ENCODE measurements at places on chromosomes 6 and 20.

DNA sequence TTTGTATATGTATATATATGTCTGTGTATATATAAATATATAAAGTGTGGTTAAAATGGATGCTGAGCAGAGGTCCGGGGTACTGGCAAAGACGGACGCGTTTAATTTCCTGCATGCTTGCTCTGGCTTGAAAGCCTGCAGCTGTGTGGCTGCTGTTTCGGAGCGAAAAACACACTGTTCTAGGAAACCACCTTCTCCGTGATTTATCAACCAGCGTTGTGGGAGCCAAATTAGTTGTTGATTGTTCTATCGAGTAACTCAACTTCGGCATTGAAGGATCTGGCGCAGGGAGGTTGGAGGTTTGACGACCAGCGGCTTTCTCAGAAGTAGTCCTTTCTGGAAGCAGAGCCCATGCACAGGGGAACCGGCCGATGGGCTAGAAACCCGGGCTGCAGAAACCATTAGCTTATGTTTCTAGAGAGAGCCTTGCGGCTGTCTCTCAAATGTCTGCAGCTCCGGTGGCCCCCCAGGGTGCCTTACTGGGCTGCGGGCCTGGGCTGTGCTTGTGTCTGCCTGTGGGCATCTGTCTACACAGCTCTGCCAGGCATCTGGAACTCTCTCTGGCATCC, 81.8 kb downstream of the EDN3 start:
- no peak for DNase-seq

GRCh38 chr6:8100159-8100854, 2.0 kb downstream of the EEF1E1 start:
- DNase-seq, result no peak

DNA sequence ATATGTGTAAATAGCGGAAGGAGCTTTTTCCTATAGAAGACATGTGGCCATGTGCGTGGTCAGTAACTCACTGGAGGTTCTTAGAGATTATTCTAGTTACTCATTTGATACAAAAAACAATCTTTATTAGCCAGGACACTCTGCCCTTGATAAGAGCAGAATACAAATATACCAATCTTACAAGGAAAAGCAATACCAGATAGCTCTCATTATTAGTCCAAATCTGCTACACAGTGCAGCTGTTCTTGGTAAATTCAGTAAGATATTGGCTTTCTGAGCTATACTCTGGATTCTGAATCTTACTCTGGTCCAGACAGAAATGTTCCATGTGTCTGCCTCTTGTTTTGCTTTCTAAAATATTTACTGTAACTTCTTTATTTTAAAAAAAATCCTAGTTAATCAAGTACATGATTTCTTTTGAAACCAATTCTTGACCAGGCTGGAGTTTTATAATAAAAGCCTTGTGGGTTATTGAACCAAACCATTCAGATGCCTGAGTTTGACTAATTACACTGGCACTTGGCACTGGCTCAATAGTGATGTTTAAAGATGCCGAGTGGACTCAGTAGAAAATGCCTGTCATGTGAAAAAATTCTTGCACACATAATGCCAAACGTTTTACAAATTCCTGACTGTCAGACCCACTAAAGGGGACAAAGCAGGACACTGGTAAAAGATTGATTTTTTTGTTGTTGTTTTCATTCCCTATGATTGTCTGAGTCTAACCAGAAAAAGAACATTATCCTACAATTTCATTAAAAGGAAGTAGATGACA, 242.8 kb upstream of the TCF21 start:
- DNase-seq, result no peak

- no peak for DNase-seq
Observed at GRCh38 chr6:111591370-111591900, 14.2 kb downstream of the TRAF3IP2 start.

- peak; percentile 59 for DNase-seq
Observed at GRCh38 chr6:137313928-137314855, 95.0 kb upstream of the IFNGR1 start.

DNA sequence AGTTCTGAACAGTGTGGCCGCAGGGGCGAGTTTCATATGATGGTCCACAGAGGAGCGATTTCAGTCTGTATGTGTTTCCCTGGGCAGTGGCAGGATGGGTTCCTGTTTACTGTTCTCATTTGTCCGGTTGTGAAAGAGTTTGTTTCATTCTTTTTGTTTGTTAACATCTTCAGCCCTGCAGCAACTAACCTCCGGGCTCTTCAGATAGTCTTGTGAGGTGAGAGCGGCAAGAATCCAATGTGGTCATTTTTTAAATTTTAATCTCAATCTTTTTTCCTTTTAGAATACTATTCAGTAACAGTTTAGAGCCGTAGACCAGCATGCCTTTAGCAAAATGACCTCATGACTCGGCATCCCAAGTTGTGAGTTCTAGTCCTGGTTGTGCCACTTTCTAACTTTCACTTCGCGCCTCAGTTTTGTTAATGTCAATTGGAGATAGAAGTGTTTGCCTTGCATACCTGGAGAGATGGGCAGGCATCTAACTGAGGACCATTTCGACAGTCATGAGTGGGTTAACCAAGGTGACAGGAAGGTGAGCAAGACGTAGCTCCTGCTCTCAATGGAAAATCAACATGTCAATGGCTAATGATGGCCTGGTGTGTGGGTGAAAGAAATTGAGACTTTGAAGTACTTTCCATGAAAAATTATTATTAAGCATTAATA, 38.5 kb upstream of the PXDC1 start:
- DNase-seq, result no peak

DNA sequence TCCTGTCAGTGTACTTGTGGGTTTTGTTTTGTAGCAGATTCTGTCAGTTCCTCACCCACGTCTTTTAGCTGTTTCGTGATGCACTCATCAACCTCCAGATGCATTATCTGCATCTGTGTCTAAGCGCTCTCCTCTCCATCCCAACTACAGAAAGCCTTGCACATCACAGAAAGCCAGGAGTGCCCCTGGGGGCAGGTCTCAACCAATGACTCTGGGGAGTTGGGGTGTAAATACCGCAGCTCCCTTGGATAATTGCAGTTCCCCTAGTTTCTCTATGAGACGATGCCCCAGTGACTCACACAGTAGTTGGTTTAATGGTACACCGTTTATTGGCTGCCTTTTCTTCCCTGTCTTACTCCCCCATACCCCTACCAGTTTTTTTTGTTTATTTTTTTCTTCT, 158.1 kb downstream of the SOX4 start:
- DNase-seq, result no peak

GRCh38 chr20:11496380-11496779, 421.3 kb upstream of the BTBD3 start:
- DNase-seq, result no peak

DNA sequence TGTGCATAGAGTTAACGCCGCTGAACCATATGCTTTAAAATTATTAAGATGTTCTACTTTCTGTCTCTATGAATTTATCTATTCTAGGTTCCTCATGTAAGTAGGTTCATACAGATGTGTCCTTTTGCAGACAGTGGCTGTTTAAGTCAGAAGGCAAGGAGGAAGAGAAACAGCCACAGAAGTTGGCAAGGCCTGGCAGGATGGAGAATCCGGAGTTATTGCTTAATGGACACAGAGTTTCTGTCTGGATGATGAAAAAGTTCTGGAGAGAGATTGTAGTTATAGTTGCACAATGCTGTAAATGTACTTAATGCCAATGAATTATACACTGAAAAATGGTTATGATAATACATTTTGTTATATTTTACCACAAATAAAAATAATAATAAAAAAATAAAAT, 283.6 kb upstream of the CNR1 start:
- DNase-seq, result no peak

- DNase-seq, result no peak
Observed at GRCh38 chr6:100217225-100218012, 223.4 kb upstream of the MCHR2 start.

GRCh38 chr20:39289316-39289715, 327.2 kb downstream of the DHX35 start:
- peak; percentile 34 for DNase-seq

DNA sequence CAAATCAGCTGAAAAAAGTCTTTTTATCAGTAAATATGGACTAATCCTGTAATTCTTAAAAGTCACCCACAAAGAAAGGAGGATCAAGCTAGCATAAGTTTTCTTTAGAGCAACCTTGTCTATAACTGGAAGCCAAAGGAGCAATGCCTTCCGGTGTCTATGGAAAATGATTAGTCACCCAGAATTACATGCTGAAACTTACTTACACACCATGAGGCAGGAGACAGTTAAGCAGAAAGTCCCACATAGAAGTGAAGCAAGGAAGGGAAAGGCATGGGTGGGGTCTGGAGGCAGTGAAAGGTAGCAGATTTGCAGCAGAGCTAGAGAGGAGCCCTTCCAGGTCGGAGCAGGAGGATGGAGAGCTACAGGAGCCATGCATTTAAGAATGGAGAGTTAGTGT, 153.7 kb upstream of the RIPOR2 start:
- DNase-seq, result no peak

- peak; percentile 62 for DNase-seq
Observed at GRCh38 chr6:32436995-32437836, 2.5 kb upstream of the HLA-DRA start.

DNA sequence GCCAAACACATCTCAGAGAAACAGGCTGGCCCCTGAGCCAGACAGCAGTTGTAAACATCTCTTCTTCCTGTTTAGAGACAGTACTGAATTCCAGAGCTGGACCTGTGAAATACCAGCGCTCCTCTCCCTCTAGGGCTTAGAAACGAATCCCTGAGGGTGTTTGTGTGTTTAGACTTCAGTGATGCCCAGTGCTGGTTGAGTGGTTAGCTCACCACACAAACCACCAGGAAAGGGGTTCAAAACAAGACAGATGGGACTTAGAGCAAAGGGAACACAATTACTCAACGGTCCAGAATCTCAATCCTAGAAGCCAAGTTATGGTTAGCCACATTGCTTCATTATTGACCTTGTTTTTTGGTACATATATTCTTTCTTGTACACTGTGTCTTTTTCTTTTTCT, 108.7 kb upstream of the TMEM170B start:
- no peak for DNase-seq

DNA sequence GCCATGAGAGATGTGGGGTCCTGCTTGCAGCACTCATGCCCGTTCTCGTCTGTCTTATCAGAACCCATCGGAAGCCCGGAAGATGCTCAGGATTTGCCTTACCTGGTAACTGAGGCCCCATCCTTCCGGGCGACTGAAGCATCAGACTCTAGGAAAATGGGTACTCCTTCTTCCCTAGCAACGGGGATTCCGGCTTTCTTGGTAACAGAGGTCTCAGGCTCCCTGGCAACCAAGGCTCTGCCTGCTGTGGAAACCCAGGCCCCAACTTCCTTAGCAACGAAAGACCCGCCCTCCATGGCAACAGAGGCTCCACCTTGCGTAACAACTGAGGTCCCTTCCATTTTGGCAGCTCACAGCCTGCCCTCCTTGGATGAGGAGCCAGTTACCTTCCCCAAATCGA, 8.3 kb downstream of the PI16 start:
- peak; percentile 91 for DNase-seq

GRCh38 chr6:49744259-49744658, at the start of gene CRISP3:
TSS of gene CRISP3 (minus strand) at chr6:49744388. CDS start at chr6:49744367, 21 bp downstream.
- no peak for DNase-seq

DNA sequence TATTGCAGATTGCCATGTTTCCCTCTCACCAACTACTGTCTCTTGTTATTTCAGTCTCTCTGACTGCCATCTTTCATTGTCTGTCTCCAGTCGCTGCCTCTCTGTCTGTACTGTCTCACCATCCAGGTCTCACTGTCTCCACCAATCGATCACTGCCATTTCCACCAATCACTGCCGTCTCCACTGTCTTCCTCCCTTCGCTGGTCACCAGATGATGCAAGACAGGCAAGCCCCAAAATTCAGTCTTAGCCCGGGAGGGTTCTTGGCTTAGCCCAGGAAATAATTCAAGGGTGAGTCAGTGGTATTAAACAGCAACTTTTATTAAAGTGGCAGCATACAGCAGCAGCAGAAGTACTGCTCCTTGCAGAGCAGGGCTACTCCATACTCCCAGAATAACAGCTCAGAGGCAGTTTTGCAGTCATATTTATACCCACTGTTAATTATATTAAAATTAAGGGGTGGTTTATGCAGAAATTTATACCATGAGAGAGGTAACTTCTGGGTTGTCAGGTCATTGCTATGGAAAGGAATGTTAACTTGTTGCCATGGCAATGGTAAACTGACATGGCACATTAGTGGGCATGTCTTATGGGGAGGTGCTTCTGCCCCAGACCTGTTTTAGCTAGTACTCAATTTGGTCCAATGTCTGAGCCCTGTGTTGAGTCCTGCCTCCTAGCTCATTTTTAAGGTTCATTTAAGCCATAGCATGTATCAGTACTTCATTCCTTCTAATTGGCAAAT, 23.0 kb upstream of the ECHDC1 start:
- DNase-seq, result no peak

GRCh38 chr6:76342611-76343160, 270.2 kb upstream of the IMPG1 start:
- no peak for DNase-seq

- DNase-seq, result no peak
Observed at GRCh38 chr6:78771586-78771985, 95.8 kb upstream of the IRAK1BP1 start.

- DNase-seq, result no peak
Observed at GRCh38 chr20:57031867-57032355, 234.5 kb downstream of the BMP7 start.

DNA sequence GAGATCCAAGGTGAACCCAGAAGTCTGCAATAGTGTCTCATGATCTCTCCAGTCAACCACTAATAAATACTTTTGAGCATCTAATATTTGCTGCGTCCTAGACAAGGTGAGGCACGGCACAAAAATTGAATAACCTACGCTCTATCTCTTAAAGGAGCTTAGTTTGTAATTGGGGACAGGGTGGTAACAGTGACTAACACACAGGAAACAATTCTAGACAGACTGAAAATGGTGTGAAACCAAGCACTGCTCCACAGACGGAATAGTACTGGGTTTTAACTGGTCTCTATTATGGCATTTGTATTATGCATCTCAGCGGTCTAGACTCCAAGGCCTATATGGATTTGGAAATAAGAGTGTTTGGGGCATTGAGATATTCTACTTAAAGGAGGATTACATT, 120.1 kb downstream of the CLIC5 start:
- DNase-seq, result no peak

DNA sequence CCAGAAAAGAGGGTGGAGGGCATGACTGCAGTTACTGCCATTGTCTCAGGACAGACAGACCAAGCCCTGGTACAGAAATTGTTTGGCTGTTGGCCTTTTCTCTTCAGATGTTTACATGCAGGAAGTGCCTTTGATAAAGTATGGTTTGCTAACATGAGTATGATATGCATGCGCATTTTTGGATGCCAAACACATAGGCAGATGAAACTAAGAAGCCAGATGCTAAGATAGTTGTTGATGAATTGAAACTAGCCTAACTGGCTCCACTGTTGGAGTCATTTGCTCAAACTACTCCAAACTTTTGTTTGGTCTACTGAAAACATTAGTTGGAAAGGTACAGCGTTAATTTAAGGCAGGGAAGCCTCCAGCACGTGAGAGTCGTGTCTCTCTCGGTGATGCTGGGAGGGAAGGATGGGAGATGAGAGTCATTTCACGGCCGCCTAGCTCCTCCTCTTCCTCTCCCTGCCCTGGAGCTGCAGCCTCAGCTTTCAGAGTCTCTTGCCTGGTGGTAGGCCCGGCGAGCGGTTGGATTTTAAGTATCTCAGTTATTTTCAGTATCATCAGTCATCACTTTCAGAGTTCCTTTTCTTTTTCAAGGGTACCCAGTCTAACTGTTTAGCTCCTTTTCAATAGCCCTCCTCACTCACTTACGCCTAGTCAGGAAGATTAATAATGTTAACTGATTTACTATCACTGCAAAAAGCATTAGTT, 29.7 kb downstream of the RREB1 start:
- DNase-seq, result peak; percentile 56

Measured in GM20000 (cell line).